ENCODE measurements at places on chromosomes 12 and 14.

- no peak for DNase-seq
These were observed 206.3 kb downstream of the CNTN1 start for GRCh38 chr12:40898505-40898904.

- DNase-seq: no peak
These were observed 12.5 kb upstream of the ZFP36L1 start for GRCh38 chr14:68805414-68805813.

GRCh38 chr12:80485222-80485987, 41.4 kb downstream of the PTPRQ start:
- DNase-seq: no peak

DNA sequence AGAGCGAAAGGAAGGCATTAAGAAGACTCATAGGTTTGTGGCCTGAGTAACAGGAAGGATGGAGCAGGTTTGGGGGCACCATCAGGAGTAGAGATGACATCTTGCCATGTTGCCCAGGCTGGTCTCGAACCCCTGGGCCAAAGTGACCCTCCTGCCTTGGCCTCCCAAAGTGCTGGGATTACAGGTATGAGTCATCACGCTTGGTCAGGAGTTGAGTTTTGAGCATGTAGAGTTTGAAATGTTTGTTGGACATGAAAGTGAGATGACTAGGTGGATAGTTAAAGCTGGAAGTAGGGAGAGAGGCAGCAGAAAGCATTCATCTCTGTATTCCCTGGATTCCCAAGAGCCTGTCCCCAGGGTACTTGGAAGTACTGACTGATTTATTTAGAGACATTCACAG, 112.6 kb downstream of the ERC1 start:
- no peak for DNase-seq

GRCh38 chr12:51056242-51056641, 8.1 kb downstream of the LETMD1 start:
- DNase-seq: no peak

GRCh38 chr14:54058505-54058904, 101.9 kb upstream of the BMP4 start:
- DNase-seq: no peak

DNA sequence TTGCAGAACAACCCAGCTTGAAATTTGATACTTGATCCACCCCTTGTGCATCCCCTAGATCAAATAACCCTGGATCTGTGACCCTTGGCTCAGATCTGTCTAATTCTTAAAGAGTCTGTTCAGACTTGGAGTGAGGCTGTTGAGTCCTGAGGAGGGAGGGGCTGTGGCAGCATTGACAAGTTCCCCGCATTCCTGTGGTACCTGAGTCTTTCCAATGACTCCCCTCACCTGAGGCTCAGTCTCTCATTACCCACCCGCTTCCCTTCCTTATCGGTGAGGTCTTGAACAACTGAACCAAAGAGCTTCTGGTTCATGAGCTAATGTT, 16.1 kb upstream of the HDAC7 start:
- DNase-seq: no peak

GRCh38 chr14:70086685-70087379, 101.9 kb downstream of the SLC8A3 start:
- DNase-seq: no peak

DNA sequence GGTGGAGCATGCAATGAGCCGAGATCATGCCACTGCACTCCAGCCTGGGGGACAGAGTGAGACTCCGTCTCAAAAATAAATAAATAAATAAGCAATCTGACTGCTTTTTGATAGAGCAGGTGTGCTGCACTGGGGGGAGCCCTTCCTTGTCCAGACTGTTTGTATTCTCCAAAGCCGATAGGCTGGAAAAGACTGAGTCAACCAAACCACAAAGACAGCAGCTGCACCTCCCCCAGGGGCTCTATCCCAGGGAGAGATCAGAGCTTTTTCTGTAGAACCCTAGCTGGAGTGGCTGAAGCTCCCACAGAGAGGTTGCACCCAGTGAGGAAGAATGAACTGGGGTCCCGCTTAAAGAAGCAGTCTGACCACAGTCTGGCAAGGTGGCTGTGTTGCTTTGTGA, 45.8 kb upstream of the LALBA start:
- no peak for DNase-seq

- no peak for DNase-seq
These were observed 47.3 kb upstream of the TMED10 start for GRCh38 chr14:75223664-75224154.

GRCh38 chr12:111304642-111305071, 64.2 kb downstream of the PHETA1 start:
- no peak for DNase-seq

GRCh38 chr12:2039034-2039433, 13.8 kb upstream of the CACNA1C start:
- no peak for DNase-seq

- no peak for DNase-seq
These were observed 29.9 kb upstream of the YBX3 start for GRCh38 chr12:10753059-10753458.

- no peak for DNase-seq
These were observed 615.1 kb downstream of the TMEM121 start for GRCh38 chr14:106141242-106142220.

DNA sequence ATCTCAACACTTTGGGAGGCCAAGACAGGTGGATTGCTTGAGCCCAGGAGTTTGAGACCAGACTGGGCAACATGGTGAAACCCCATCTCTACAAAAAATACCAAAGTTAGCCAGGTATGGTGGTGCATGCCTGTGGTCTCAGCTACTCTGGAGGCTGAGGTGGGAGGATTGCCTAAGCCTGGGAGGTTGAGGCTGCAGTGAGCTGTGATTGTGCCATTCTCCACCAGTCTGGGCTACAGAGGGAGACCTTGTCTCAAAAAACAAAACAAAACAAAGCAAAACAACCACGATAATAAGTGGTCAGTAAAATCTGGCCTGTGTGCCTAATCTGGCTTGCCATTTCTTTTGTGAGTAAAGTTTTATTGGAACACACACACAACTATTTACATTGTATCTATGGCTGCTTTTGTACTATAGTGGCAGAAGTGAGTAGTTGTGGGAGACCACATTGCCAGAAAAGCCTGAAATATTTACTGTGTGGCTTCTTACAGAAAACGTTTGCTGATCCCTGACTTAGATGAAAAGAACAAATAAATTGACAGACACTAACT, 19.4 kb upstream of the KLRG1 start:
- no peak for DNase-seq

DNA sequence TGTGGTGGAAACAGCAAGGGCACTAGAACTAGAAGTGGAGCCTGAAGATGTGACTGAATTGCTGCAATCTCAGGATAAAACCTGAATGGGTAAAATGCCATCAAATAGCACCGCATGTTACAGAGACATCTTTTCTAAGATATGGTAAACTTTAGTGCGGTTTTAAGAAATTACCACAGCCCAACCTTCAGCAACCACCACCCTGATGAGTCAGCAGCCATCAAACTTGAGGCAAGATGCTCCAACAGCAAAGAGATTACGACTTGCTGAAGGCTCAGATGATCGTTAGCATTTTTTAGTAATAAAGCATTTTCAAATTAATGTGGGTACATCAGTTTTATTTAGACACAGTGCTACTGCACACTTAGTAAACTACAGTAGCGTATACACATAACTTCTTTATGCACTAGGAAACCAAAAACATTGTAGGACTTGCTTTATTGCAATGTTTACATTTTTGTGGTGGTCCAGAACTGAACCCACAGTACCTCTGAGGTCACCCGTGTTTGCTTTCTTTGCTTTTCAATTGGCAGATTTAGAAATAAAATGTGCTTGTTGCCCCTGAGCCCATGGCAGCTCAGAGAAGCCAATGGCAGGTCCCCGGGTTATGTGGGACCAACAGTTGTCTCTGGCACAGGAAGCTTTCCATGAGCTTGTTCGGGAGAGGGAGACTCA, 15.9 kb downstream of the GOLGA3 start:
- DNase-seq: no peak

- no peak for DNase-seq
These were observed 25.5 kb downstream of the CLEC1A start for GRCh38 chr12:10073261-10073660.

DNA sequence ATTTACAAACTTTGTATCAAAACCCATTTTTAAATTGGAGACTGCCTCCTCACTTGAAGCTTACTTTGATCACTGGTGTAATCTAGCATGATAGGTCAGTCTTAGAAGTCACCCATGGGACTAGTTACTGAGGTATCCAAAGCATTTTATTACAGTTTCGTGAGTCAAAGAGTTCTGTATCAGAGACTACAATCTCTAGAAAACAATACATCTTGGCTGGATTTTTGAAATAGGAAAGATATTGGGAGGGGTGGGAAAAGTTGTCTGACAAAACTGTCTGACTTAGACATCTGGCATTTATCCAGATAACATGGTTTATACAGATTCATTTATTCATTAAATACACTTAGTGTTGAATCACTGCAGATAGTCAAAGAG, 173.5 kb upstream of the PDZRN4 start:
- no peak for DNase-seq

DNA sequence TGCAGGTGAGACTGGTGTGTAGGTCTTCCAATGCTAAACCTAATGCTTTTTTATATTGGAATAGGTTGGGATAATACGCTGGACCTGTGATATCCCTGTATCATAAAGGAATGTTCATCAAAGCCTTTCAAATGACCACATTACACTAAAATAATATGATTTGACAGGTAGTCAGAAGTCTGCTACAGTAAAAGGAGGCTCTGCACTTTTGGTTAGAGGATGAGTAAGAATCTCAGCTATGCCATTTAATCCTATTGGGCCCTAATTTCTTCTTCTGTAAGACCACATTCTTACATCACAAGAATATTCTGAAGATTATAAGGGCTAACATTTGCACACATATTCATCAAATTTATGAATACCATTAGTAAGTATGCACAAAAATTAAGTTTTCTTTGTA, 250.5 kb upstream of the FLRT2 start:
- no peak for DNase-seq

DNA sequence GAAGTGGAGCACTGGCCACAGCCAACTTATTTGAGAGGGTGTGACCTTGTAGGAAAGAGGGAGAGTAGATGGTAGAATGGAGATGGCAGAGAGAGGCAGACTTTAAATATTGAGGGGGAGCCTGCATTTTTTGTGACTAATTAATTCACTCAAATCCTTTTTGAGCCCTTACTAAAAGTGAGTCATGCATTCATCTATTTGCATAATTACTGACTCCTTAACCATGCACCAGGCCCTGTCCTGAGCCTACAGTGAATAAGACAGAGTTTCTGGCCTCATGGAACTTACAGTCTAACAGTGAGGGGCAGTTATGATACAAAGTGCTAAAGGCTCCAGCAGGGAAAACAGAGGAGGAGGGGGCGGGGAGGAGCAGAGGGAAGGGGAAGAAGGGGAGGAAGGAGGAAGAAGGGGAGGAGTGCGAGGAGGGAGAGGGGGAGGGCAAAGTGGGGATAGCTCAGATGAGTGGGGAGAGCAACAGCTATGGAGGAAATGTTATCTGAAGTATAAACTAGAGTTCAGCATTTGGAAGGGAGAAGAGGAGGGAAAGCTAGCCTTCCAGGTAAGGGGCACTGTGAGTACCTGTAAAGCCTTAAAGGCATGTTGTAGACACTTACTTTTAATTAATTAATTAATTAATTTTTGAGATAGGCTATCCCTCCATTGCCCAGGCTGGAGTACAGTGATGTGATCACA, 7.5 kb upstream of the CTDSP2 start:
- DNase-seq: no peak

DNA sequence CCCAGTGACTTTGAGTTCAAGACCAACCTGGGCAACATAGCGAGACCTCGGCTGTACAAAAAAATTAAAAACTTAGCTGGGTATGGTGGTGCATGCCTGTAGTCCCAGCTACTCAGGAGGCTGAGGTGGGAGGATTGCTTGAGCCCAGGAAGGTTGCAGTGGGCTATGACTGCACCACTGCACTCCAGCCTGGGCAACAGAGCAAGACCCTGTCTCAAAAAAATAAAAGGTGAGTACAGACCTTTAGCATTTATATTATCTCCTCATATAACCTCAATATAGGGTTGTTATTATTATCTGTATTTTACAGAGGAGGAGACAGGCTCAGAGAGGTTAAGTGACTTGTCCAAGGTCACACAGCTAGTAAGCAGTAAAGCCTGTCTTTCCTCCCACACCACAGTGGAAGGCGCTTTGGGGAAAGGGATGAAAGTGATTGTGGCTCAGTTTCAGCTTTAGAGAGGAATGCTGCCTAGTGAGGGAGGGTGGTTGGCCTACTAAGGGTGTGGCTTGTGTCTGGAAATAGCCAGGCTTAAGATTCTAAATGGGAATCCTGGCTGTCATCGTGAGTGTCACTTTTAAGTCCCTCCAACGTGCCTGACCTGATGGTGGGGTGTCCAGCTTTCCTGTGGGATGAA, 7.2 kb downstream of the TPCN1 start:
- DNase-seq: no peak

GRCh38 chr12:109621901-109622364, 48.3 kb downstream of the MVK start:
- DNase-seq: peak; percentile 78

DNA sequence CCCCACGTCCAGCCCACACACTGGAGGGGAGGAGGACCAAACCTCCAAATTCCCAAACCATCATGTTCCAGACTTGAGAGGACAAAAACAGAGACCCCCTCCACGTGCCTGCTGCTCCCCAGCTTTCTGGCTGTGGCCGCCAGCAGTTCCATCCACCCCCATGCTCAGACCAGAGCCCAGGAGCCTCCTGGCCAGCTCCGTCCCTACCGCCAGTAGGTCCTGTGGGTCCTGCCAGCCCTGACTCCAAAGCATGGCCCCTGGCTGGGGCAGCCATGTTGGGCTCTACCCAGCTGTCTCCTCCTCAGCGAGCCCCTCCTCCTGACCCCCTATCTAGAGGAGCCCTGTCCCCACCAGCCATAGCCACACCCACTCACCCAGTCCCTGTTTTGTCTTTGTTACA, 227.3 kb upstream of the RTL1 start:
- no peak for DNase-seq

Measured in NCI-H1105 (cell line).